COR-L47 (cell line): ENCODE measurements at places on chromosomes 1 and 21.

- DNase-seq = no peak
Measured at GRCh38 chr1:16207318-16208269, 4.9 kb downstream of the ARHGEF19 start.

GRCh38 chr1:169044296-169044695 lies 62.2 kb upstream of the ATP1B1 start:
- DNase-seq = no peak

GRCh38 chr1:6985549-6986276 lies 200.5 kb downstream of the CAMTA1 start:
- DNase-seq = no peak

DNA sequence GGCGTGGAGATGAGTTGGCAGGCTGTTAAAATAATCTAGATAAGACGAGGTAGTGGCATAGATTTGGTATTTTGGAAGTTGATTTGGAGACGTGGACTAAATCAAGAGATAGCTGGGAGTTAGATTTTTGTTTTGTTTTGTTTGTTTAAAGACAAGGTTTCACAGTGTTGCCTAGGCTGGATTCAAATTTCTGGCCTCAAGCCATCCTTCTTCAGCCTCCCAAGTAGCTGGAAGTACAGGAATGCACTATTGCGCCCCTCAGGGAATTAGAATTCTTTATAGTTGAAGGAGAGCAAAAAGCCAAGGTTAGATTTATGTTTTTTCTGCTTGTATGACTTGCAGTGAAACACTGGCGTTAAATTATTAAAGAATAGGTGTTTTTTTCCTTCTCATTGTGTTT lies 22.3 kb upstream of the SNRPE start:
- DNase-seq = no peak

DNA sequence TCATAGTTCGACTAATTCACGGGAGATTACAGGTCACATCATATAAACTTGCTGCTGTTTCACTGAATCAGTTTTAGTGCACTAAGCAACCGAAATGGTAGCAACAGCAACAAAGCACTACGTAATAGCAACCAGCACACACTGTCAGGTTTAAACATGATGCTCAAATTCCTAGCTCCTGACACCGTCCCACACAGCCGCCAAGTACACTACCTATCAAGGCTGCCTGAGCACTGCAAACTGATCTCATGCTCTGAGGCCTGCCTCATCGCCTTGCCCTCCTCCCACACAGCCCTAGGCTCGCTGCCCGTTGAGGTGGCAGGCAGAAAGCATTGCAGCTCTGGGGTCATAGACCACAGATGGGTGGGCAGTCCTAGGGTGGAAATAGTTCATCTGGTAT lies 12.4 kb downstream of the LAMC2 start:
- no peak for DNase-seq

GRCh38 chr1:87812871-87813577 lies 484.3 kb downstream of the LMO4 start:
- DNase-seq = no peak

DNA sequence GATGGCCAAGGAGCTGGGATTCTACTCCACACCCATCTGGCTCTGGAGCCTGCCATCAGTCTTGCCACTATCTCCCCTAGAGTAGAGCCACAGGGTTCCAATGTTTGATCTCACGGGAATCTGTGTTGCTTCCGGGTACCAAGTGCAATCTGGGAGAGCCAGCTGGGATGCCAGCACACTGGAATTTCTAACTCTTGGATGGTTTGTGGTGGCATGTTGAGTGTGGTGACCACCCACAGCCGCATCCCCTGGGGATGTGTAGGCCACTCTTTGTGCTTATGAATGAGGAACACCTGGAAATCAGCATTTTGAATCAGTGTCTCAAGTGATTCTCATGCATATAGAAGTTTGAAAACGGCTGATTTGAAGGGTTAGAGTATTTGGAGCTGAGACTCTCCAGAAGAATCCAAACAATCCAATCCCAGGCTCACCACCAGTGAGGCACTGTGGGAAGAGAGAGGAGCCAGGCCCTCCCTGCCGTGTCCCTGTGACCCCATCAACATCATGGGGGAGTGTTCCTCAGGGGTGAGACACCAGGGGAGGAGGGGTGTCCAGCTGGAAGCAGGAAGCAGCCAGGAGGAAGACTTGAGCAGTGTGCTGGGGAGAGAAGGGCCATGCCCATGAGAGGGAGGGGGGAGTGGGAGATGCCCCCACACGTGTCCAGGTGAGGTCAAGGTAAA lies 13.4 kb downstream of the FBLIM1 start:
- no peak for DNase-seq

DNA sequence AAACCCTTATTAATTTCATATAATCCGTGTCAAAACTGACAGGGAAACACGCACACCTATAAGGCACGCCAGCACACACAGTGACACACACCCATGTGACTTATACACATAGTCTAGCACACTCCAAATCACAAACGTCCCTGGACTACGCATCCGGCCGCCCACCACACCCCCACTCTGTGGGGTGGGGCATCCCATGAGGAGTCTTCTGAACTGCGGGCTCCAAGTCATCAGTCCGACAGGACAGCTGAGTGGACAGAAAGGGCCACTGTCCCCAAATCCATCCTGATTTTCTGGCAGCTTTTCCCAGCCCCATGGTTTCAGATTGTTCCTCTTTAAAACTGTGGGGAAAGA lies 829 bp downstream of the PEA15 start:
- no peak for DNase-seq

- no peak for DNase-seq
Measured at GRCh38 chr1:20158358-20159070, 19.4 kb downstream of the PLA2G2F start.
